ENCODE measurements at places on chromosomes 13 and 19.
A peak's percentile ranks its signal among the peaks of the same experiment; 100 is the strongest.

- DNase-seq: no peak
Observed at GRCh38 chr13:59299584-59299983, 864.1 kb downstream of the DIAPH3 start.

DNA sequence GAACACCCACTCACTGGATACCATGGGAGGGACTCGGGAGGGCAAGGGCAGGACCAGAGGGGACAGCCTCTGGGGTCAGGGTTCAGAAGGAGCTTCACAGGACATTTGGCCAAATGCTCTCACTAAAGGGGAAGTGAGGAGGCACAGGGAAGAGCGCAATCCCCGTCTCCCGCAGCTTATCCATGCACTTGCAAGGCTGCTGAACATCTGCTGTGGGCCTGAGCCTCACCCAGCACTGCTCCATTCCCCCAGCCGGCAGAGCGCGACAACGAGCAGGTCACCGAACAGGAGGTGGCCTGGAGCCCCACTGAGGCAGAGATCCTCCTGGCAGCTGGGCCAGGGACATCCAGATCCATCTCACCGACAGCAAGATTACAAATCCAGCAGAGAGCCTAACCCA, 23.3 kb downstream of the ELAVL1 start:
- DNase-seq: no peak

DNA sequence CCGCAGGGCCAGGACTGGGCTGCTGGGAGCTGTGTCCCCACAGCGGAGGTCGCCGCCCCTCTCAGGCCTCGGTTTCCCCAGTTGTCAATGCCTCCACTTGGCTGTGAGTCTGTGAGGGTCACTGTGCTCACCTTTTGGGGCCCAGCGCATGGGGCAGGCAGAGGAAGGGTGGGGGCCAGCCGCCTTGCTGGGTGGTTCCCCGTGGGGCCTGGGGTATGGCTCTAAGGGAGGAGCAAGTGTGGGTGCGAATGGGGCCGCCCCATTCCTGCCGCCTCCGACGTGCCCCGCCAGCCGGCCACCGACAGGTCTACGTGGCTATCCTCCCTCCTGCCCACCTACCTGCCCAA, 800 bp upstream of the FGF22 start:
- no peak for DNase-seq

GRCh38 chr13:97220151-97220900, 1.8 kb upstream of the MBNL2 start:
- no peak for DNase-seq

DNA sequence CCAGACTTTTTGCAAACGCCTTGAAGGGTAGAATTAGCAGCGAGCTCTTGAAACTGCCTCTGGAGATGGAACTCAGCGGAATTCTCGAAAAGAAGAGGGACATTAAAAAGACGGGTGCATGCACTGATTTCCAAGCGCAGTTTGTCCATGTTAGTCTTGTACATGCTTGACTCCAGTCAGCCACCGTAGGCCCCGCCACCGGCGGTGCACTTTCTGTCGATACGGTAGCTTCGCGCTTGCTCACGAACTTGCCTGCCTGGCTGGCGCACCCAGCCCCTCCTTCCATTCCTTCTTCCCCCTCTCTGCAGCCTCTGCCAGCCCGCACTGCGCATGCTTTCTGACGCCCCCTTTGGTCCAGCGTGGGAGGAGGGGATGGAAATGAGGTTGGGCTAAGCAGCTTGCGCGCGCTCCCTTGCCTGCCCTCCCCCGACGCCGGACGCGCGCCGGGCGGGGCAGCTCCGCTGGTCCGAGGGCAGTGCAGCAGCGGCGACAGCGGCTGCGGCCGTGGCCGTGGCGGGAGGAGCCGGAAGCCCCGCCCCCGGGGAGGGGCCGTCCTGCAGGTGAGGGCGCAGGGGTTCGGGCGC, at the start of gene ZNF575:
Gene ZNF575, plus strand, starts transcription at position 227 of the 584 bp plus-strand sequence. CDS start 1,235 bp downstream, outside the sequence.
- peak; percentile 90 for DNase-seq

DNA sequence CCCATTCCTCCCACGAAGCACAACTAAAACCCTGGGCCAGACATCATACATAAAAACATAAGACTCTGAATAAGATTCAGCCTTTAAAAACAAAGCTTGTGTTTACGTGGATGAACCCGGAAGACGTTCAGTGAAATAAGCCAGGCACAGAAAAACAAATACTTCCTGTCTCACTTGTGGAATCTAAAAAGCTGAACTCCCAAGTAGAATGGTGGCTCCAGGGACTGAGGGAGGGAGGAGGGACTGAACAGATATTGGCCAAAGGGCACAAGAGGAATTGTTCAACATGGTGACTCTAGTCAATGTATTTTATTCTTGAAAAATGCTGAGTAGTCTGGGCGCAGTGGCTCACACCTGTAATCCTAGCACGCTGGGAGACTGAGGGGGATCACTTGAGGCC, 35.7 kb upstream of the TPM4 start:
- DNase-seq: no peak

GRCh38 chr19:21765151-21765550, 2.2 kb downstream of the ZNF100 start:
- no peak for DNase-seq

GRCh38 chr13:103067751-103068555, 1.7 kb upstream of the SLC10A2 start:
- no peak for DNase-seq

- DNase-seq: peak; percentile 44
Observed at GRCh38 chr13:77698201-77699058, 943 bp downstream of the SLAIN1 start.

DNA sequence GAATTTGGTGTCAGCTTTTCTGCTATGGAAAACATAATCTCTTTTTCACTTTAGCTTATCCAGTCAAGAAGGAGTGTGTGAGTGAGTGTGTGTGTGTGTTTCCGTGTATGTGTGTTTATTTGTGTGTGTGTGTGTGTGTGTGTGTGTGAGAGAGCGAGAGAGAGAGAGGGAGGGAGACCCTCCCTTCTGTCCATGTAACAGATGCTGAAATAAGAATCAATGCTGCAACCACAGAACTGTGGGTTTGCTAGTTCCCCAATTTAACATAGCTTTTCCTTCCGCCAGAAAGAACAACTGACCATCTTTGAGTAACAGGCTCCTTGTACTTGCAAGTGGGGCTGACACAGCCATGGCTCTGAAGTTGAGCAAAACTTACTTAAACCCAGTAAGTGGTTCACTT, 5.2 kb downstream of the LCP1 start:
- DNase-seq: no peak

DNA sequence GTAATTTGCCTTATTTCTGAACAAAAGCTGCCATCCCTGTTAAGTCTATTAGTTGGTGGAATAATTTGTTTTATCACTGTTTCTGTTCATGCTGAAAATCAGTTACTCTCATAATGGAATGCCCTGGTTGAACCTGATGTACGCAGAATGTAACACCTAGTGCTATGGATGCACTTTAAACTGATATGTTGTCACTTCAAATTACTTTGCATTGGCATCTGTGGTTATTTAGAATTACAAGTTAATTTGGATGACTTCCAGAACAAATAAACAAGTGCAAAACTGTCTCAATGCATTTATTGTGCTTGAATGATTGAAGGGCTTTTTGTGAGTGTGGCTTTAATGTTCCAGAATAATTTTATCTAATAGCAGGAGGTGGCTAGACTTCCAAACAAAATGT, 368.2 kb upstream of the SLITRK5 start:
- no peak for DNase-seq

DNA sequence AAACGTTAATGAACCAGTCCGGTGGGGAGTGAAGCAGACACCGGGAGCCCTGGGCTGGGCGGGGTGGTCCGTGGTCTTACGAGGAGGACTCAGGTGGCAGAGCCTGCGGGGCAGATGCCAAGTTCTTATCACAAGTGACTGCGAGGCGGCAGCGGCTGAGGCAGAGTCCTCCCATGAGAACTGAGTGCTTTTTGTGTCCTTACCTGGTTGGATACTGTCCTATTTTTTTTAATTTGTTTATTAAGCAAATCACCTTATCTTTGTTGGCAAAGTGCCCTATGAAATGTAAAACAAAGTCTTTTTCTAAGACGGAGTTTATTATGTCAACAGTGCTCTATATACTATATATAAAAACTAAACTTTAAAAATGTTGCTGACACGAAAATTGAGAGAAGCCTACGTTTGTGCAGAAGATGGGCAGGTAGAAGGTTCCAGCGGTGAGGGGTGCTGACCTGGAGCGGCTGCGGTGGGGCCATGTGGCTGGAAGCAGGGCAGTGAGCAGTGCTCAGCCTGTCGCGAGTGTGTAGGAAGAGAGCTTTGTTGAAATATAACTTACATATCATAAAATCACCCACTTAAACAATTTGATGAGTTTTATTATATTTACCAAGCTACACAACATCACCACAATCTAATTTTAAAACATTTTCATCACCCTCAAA, 82.2 kb downstream of the ATP11A start:
- DNase-seq: no peak

DNA sequence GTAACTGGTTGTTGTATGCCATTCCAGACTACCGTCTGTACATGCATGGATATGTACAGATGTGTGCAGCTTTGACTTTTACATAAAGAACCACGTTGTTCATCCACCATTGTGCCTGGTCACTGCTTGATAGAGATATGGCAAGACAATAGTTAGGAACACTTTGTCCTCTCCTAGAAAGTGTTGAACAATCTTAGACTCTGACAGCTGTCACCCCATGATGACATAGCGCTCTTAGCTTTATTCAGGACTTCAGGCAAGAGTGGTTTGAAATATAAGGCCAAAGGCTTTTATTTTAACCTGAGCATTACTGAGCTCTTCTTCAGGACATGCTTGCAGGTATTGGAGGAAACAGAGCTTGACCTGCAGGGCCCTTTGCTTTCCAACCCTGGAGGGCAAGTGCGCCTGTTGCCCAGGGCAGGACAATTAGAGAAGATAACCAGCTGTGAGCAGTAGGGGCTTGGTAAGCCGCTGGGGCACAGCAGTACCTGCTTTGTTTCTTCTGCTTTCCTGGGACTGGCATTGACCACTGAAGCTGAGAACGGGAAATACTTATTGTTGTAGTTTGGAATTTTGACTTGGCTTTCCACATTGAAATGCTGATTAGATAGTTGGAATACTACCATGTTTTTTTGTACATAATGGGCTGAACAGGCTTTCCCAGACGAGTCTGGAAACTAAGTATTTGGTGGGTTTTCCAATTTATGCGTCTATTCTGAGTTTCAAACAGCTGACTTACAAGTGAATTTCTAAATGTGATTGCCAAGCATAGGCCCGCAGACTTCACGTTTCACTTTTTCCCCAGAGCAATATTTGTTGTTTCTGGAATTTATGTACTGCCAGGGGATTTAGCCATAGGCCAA, 51.1 kb downstream of the GARRE1 start:
- no peak for DNase-seq

DNA sequence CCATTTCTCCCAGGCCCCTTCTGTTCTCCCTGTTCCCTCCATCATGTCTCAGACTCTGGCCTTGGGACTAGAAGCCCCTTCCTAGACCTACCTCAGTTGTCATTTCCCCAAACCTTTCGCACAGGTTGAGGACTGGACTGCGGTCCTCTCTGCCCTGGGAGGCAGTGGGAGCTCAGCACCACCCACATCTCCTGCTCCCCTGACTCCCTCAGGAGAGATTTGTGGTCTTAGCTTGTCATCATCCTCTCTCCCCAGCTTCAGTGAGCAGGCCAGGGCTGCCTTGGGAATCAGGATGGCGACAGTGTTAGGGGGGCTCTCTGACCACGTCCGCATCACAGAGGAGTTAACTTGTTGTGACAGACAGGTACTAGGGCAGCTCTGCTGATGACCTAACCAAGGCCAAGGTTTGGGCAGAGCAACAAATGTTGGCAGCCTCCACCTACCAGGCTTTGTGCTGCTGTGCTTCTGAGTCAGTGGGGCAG, 25.6 kb upstream of the RNF17 start:
- no peak for DNase-seq

- DNase-seq: peak; percentile 68
Observed at GRCh38 chr19:7917267-7918061, 2.7 kb upstream of the SNAPC2 start.

- DNase-seq: no peak
Observed at GRCh38 chr19:41476583-41476982, 33.6 kb downstream of the ERICH4 start.

- no peak for DNase-seq
Observed at GRCh38 chr19:46460981-46461380, 10.4 kb downstream of the PNMA8A start.

DNA sequence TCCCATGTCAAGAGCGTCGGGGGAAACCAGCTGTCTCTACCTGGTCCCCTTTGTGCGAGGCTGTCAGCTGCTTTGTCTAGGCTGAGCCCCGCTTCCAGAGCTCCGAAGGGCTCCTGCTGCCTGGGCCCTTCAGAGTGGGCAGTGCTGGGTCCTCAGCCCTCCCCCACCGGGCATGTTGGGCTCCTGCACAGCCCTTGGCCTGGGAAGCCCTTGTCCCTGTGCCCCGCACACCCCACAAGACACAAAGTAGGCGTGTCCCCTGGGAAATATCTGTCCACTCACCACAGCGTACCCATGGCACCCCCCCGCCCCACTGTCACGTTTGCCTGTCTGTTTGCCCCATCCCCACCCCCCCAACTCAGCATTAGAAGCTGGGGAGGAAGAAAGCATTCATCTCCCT, 39.6 kb upstream of the RANBP3 start:
- no peak for DNase-seq

DNA sequence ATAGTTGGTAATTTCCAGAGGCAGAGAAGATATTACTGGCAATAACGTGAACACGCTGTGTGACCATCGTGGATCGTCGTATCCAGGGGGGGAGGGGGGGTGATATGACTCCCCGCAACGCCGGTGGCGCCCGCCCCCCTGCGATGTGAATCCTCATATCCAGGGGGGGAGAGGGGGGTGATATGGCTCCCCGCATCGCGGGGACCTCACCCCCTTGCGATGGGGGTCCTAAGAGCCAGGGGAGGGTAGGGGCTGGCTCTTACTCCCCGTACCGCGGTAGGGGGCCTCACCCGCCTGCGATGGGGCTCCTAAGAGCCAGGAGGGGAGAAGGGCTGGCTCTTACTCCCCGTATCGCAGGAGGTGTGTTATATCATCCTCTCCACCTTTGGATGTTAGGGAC, 31.3 kb upstream of the RGCC start:
- DNase-seq: no peak

DNA sequence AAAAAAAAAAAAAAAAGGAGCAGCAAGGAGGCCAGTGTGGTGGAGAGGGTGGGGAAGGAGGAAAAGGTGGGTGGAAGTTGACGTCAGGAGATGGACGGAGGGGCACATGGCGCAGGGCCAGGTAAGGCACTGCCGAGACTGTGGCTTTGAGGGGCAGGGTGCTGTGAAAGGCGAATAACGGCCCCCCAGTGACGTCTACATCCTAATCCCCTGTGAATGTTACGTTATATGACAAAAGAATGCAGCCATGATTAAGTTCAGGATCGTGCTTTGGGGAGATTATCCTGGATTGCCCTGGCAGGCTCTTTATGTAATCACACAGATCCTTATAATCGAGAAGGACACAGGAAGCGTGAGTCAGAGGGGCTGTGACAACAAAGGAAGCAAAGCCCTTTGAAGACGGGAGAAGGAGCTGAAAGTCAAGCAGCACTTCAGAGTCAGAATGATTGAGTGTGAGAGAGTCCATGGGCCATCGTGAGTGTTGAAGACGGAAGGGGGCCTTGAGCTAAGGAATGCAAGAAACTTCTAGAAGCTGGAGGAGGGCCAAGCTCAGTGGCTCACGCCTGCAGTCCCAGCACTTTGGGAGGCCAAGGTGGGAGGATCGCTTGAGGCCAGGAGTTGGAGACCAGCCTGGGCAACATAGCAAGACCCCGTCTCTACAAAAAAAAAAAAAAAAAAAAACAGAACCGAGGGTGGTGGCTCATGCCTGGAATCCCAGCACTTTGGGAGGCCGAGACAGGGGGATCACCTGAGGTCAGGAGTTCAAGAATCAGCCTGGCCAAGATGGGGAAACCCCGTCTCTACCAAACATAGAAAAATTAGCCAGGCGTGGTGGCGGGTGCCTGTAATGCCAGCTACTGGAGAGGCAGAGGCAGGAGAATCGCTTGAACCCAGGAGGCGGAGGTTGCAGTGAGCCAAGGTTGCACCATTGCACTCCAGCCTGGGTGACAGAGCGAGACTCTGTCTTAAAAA, 13.8 kb upstream of the CEACAM16 start:
- peak; percentile 38 for DNase-seq
